ENCODE measurements at places on chromosomes 7 and 10.

DNA sequence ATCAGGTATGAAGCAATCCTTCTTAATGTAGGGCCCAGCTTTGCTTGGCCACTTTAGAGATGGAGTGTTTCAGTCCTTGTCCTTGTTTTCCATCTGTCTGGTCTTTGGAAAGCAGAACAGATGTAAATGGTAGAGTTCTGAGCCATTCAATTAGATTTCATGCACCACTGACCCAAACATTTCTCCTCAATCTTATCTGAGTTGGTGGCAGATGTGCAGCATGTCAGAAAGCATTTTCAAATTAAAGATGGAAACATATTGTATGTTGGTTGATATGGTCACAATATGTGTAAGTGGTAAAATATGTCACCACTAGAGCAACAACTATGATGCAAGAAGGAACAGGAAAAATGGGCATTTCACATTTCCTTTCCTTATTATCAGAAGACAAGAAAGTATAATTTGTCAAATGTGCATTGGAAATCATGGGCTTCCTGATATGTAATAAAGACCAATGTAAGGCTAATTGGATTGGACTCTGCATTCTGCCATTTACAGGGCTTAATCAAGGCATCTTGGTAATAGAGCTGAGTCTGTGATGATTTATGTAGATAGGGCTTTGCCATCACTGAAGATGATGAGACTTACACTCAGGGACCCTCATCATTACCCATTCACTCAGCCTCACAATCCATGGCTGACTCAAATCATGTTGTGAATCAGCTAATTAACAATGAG lies 750.7 kb downstream of the NRG3 start:
- DNase-seq = no peak

GRCh38 chr10:101573885-101574753 lies 13.9 kb downstream of the POLL start:
- DNase-seq = no peak

DNA sequence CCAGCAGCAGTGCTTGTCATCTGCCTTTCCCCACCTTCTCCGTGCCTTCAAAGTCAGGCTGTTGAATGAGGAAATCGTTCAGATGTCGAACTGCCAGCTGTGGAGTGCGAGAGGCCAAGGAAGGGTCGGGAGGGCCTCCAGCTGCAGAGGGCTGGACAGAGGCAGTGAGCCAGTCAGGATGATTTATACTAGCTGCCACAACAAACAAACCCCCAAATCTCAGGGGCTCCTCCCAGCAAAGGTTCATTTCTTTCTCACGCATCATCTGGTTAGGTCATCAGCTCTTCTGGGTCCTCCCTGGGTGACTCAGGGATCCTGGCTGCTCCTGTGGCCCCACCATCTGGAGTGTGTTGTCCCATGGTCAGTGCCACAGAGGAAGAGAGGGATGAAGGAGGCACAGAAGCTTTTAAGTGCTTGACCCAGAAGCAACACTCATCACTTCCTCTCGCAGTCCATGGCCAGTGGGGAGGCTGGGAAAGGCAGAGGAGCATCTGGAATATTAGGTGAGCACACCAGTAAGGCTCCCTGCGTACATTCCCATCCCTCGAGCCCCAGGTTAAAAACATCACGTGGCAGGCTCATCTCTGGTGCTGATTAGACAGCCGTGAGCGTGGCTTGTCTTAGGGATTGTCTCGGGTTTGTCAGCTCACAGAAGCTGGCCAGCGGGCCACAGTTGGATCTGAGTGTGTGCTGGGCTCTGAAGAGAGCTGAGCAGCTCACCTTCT lies 140.7 kb downstream of the RGS10 start:
- no peak for DNase-seq

DNA sequence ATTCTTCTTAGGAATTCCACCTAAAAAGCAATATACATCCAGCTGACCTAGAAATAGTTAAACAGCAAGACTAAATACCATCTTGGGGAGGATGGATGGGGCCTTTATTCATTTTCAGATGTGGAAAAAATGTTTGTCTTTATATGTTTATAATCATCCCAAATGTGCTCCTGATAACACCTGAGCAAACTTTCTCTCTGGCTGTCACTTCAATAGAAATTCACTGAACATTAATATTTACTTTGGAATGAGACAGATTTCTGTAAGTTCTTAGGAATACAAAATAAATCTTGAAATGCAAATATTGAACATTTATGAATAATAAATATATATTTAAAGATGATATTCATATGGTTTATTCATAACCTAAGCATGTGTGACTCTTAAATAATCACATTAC lies 185.4 kb downstream of the DGKB start:
- DNase-seq = no peak

DNA sequence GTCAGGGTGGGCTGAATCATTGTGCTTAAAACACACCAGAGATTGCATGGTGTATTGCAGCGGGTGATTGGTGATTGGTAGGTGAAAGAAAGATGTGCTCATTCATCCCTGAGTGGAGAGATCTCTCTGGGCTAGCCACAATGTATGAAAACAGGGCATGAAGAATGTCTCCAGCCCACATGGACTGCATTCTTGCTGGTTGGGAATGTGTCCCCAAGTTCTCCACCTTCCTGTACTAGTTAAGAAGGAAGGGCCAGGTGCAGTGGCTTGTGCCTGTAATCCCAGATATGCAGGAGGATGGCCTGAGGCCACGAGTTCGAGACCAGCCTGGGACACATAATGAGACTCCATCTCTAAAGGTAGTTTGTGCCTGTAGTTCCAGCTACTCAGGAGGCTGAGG lies 113.8 kb upstream of the LANCL2 start:
- no peak for DNase-seq

GRCh38 chr7:108497082-108497725 lies 28.7 kb downstream of the PNPLA8 start:
- peak; percentile 15 for DNase-seq

- DNase-seq = no peak
Measured at GRCh38 chr7:47492716-47493325, 89.1 kb downstream of the TNS3 start.

GRCh38 chr10:68666280-68666760 lies 54.7 kb upstream of the CCAR1 start:
- no peak for DNase-seq

DNA sequence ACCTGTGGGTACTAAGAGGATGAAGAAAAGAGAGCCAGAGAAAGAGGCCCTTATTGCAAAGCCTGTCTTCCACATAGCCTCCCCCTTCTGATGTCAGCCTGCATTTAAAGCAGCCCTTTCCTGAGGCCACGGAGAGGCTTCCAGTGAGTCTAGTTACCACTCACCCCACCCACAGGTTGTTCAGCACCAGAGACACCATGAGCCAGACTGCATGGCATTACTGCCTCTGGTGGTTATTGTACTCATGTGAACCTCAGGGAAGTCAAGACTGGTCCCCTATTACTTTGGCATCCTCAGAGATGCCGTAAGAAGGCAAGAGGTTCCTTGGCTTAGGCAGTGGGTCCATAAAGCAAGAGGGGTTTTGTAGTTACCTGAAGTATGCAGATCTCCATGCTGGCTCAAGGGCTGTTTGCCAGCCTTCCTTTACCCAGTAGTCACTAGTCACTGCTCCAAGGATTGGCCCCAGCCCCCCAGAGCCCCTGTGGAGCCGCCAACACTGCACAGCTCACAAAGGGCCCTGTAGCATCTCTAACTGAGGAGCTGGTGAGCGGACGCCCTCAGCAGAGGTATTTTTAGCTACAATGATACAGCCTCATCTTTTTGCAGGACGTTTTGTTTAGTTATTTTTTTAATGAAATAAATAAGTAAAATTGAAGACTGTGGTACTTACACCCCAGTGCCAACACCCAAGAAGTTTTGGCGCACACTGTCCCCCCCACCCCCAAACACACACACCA lies 20.7 kb downstream of the LRRC4 start:
- peak; percentile 16 for DNase-seq

DNA sequence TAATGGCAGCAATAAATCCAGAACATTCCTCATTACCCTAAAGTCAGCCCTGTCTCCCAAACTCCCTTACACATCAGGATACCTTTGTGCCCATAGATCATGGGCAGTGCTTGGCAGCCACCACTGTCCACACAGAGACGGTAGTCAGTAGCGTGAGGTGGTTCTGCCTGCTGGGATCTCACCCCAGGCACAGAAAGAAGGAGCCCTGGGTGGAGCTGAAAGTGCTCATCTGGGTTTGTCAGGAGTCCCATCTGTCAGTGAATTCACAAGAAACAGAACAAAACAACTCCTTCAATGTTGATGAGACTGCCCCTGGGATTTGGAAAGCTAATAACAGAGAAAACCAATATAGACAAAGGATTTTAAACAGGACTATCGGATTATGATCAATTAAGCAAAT lies 90.2 kb upstream of the PRSS58 start:
- DNase-seq = no peak
